ENCODE measurements at places on chromosomes 7 and 10.

- no peak for DNase-seq
These were observed 180.4 kb upstream of the PHYHIPL start for GRCh38 chr10:58996063-58996462.

- no peak for DNase-seq
These were observed 61.4 kb upstream of the PPP1R3C start for GRCh38 chr10:91694170-91694794.

DNA sequence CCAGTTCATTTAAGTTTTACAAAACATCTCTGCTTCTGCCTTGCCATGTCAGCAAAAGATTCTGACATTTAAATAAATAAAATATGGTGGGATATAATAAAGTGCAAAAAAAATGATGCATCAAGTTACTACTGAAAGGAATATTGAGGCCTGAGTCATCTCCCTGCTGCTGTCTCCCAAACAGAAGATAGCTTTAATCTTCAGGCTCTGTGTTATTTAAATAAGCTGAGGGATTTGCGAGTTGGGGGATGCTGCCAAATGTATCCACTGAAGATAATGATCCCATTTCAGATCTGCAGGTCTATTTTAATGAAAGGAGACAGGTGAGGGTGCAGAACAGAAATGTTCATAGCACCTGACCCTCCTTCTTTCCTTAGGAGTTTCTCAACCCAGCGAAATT, 720.8 kb downstream of the AUTS2 start:
- DNase-seq: no peak

- no peak for DNase-seq
These were observed 26.0 kb downstream of the ADD3 start for GRCh38 chr10:110033701-110034235.

- DNase-seq: no peak
These were observed 11.3 kb upstream of the SLC25A28 start for GRCh38 chr10:99631496-99631895.

DNA sequence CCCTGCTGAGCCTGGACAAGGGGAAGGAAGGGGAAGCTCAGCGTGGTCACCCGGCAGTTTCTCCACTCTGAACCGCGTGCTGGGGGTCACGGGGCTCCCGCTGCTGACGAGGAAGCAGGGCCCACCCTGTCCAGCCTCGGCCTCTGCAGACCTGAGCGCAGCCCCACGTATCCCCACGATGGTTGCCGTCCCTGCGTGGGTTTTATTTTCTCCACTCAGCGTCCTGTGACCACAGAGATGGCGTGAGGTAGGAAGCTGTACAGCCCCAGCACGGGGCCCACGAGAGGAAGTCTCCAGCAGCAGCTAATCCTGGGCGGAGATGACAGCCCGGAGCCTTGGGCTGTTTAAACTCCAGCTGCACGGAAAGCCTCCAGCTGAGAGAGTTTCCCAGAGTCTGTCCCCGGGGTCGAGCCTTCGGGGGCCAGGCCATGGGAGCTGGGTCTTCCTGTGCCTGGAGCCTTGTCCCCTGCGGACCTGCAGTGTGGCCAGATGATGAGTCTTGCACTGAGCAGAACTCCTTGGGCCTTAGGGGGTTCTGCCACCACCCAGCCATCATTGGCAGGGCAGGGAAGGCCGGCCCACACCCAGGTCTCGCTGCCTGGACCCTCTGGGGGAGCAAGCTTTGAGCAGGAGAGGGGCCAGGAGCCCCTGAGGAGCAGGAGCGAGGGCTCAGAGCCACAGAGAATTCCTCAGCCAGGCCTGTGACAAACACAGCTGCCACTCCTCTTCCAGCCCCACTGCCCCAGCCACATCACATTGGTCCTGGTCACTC, 72.8 kb upstream of the FAM20C start:
- no peak for DNase-seq

DNA sequence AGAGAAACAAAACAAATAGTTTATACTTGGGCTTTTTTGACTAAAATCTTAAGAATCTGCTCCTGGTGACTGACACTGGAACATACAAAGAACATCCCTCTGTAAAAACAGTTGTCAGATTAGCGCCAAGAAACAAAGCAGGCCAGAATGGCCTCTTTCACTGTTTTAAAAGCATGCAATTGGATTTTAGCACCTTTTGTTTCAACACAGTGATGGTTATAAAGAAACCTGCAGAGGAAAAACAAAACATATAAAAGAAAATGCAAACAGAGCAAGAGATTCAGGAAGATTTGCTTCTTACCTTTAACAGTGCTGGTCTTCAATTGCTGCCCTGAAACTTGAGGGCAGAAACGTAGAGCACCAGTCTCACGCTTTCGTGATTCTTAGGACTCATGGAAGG, 652.2 kb upstream of the KCND2 start:
- DNase-seq: no peak

- DNase-seq: no peak
These were observed 4.2 kb upstream of the IKZF1 start for GRCh38 chr7:50300336-50300735.

DNA sequence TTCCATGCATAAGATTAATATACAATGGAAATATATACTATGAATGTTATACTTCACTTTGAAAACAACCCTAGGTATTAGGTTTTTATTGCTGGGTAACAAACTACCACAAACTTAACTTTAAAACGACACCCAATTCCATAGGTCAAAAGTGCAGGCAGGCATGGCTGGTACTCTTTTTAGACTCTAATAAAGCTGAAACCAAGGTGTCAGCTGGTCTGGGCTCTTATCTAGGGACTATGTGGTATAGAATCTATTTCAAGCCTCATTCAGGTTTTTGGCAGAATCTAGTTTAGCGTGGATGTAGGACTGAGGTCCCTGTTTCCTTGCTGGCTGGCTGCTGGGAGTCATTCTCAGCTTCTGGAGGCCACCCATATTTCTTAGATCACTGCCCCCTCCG, 65.0 kb upstream of the TMEM168 start:
- no peak for DNase-seq

GRCh38 chr10:43926371-43926770, 277.7 kb upstream of the ZNF32 start:
- DNase-seq: no peak

DNA sequence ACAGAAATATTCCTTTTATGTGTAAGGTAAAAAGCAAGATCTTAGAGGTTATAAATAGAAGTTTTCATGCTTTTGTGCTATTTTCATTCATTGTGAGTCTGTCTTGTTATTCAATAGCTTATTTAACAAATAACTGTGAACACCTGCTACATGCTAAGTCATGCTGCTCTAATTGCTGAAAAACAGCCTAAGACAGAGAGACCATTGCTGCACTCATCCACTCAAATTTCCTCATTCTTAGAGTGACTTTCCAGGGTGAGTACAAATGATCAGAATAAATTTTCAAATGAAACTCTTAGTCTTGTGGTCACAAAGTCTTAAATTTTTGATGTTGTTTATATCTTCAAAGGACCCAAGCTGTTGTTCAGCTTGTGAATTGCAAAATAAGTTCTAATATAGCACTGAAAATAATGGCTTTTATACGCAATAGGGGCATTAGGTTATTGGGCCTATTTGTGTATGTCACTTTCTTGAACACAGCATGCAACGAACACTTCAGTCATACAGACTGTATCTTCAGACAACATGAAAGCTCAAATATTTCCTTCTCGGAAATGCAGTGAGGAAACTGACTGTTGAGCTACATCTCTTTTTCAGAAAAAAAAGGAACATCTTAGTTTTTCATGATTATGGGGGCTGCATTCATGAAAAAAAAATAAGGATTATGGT, 247.9 kb upstream of the PCDH15 start:
- DNase-seq: no peak

GRCh38 chr7:43612599-43613589, 30.0 kb downstream of the STK17A start:
- no peak for DNase-seq

DNA sequence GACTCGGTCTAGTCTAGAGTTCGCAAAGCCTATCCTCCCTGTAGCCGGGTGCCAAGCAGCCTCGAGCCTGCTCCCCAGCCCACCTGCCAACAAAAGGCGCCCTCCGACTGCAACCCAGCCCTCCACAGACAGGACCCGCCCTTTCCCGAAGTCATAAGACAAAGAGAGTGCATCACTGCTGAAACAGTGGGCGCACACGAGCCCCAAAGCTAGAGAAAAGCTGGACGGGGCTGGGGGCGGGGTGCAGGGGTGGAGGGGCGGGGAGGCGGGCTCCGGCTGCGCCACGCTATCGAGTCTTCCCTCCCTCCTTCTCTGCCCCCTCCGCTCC, 622 bp upstream of the COL1A2 start:
- no peak for DNase-seq

GRCh38 chr7:54989453-54990225, 29.2 kb upstream of the EGFR start:
- DNase-seq: no peak

- no peak for DNase-seq
These were observed 49.7 kb downstream of the PALD1 start for GRCh38 chr10:70528314-70528713.

DNA sequence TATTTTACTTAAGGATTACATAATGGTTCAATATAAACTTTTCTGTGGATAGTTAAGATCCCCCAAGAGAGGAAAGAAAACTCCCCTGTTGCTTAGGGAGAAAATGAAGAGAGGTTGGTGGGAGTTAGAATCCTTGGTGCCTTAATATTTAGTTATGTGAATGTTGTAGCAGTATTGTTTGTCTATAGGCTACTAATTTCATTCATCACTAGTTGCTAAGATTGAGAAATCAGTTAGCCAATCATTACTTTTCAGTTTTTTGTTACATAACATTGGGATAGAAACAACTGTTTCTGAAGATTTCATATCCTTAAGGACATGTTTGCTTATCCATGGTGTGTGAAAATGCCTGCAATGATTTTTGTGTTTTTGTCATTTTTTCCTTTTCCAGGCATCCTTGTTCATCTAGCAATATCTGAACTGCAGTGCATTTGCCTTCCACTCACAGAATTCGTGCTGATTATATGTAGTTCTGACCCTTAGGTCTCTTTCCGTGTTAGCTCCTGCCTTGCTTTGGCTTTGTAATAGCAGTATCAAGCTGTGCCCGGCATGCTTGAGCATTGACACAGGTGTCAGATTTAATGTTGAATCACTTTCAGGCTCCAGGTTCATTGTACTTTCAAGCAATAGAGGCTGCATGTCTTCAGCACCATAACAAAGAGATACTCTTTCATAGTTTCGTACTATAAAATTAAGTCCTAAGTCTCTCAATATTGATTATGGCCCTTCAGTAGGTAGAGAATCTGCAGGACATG, 85.0 kb downstream of the PODXL start:
- DNase-seq: no peak
